T-helper 2 cell treated with Interferon-gamma antibody and Interleukin-4, amounts not matched to agents 5 μg/mL and 100 μg/mL, for 36 hours (primary cell): ENCODE measurements at places on chromosomes 3 and 15.

- no peak for DNase-seq
These were observed 107.0 kb downstream of the ALCAM start for GRCh38 chr3:105473521-105474223.

- DNase-seq = no peak
These were observed 181.8 kb downstream of the MAGI1 start for GRCh38 chr3:65856907-65857306.

- DNase-seq = no peak
These were observed 214.8 kb upstream of the TPRG1 start for GRCh38 chr3:188956839-188957489.

DNA sequence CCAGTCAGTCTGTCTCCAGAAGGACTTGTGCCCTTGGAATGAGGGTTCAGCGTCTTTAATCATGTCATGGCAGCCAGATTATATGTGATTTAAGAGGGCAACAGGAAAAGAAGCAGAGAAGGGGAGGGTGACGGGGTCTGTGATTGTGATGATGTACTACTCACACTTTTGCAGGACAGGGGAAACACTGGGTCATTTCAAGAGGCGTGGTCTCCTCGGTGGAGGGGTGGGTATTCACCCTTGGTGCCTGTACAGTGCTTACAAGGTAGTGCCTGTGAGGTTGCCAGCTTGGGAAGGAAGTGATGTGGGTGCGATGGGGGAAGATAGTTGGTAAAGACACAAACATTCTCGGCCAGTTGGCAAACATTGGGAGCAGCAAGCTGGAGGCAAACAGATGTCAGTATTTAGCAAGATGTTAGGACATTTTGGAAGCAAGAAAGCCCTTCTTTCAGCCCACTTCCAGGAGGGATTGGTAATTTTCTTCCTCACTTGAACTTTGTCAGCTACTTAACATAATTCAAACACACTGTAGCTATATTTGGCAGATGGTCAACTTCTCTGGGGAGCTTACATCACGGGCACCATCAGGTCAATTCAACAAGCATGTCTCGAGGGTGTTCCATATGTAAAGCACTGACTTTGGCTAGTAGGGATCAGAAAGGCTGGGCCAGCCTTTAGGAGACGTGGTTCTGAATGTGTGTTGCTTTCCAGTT is 71.4 kb upstream of the ROPN1 start:
- no peak for DNase-seq

DNA sequence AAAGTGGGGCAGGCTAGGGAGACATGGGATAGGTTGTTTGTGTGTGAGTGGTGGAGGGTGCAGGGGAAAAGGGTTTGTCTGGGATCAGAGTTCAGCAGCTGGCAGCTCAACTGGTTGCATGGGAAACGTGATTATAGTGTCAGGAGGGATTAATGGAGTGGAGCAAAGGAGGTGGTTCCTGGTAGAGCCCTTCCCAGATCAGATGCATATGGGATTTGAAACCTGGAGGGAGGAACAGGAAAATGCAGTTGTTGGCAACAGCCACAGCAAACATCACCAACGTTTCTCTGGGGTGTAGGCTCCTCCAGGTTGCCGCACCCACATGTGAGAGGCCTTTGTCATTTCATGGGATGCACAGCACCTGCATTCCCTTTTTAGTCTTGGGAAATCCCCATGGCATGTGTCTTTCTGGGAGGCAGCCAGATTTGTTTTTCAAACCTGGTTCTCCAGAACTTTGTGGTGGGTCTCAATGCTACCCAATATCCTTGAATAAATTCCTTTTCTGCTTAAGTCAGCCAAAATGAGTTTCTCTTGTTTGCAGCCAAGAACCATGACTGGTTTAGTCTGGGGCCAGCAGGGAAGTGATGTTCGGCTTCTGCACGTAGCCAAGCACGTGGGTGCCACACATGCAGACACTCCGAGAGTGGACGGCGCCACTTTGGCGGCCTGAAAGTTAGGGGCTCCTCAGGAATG is 61.3 kb downstream of the BDH1 start:
- no peak for DNase-seq
